Right renal cortex interstitium (tissue), 3 donors: ENCODE measurements at places on chromosomes 11 and 22. TPM values are rescaled to one million over a fixed set of nuclear protein-coding genes. Genes with fewer than 3 reads are reported as not detected.

PCNX3 gene
- polyA plus RNA-seq = 22.2 TPM

ASRGL1 gene
- polyA plus RNA-seq = 42.5 TPM

RIC3 gene
- 22.0 TPM for polyA plus RNA-seq

CRYBB2 gene
- polyA plus RNA-seq = 0.48 TPM

PIH1D2 gene
- polyA plus RNA-seq = 11.8 TPM

MPZL2 gene
- 20.7 TPM for polyA plus RNA-seq

DAGLA gene
- polyA plus RNA-seq = 3.3 TPM

SCUBE2 gene
- 6.1 TPM for polyA plus RNA-seq
